ENCODE measurements at places on chromosomes 11 and 22. TPM values are rescaled to one million over a fixed set of nuclear protein-coding genes. Genes with fewer than 3 reads are reported as not detected.

DNA sequence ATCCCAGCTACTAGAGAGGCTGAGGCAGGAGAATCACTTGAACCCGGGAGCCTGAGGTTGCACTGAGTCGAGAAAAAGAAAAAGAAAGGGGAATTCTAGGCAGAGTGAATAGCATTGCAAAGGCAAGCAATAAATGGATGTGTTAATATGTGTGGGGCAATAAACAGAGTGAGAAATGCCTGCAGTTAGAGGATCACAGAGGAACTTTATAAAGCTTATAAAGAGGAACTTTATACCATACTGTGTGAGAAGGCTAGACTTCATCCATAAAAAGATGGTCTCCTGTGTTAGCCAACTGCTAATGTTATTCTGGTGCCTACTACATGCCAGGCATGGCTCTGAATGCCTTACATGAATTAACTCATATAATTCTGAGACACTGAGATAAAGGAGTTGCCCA, 841 bp downstream of the B3GNT6 start:
- DNase-seq: no peak

- no peak for DNase-seq
Measured at GRCh38 chr11:59810911-59811259, 307 bp upstream of the MRPL16 start.

Gene BEST1
- total RNA-seq: 0.96 TPM

DNA sequence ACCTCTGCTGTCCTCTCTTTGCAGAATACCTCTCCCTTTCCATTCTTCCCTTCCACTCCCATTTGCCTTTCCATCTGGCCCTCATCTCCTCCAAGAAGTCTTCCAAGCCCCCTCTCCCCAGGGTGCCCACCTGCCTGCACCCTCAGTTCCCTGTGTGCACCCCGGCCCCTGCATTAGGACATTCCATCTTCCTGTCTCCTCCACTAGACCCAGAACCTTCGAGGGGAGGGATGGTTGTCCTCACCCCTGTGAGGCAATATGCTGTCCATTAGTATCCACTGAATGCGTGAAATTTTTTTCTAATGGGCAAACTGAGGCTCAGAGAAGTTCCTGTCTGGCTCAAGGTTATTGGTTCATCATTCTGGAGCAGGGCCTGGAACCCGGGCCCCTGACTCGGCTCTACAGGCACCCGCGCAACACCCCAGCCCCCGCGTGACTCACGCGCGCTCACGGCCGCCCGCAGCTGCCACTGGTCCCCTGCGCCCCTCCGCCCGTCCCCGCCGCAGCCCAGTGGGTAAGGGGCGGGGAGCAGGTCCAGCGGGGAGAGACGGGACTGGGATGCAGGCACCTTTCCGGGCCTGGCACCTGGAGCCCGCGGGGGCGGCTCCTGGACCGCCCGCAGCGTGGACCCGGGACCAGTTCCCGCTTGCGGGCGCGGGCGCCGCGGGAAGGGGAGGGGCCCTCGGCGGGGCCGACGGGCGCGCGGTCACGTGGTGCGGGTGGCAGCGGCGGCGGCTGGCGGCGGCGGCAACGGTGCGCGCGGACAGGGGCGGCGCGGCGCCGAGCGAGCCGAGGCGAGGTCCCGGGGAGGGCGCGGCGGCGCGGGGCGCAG, 7.0 kb downstream of the SEPTIN3 start:
- DNase-seq: peak; percentile 38

Gene SUSD2
- 0.66 TPM for total RNA-seq

DNA sequence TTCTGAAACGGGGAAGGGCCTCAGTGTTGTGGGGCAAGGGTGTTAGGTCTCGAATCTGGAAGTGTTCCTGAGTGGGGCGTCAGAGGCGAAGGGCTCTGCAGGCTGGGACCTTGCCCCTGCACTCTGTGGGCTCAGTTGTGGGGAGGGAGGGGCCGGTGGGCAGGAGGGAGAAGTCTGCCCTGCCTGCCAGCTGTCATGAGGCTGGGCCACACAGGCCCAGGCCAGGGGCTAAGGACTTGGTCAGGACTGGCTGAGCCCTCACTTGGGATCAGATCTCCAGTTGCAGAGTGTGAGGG, at the start of gene CRACR2B:
Gene CRACR2B (plus strand): TSS at position 23 of the 296 bp plus-strand sequence. CDS start 689 bp downstream, outside the sequence.
- DNase-seq: no peak

Gene WT1
- not detected for total RNA-seq

GRCh38 chr22:29251981-29252911, 15.5 kb downstream of the RHBDD3 start:
- DNase-seq: no peak

- no peak for DNase-seq
Measured at GRCh38 chr22:38314051-38314932, 2.9 kb downstream of the CSNK1E start.

GRCh38 chr11:122157653-122158161, 41.7 kb upstream of the BLID start:
- no peak for DNase-seq
